Fibroblast of skin of abdomen (primary cell): ENCODE measurements at places on chromosomes 7 and 10.
A peak's percentile ranks its signal among the peaks of the same experiment; 100 is the strongest.

DNA sequence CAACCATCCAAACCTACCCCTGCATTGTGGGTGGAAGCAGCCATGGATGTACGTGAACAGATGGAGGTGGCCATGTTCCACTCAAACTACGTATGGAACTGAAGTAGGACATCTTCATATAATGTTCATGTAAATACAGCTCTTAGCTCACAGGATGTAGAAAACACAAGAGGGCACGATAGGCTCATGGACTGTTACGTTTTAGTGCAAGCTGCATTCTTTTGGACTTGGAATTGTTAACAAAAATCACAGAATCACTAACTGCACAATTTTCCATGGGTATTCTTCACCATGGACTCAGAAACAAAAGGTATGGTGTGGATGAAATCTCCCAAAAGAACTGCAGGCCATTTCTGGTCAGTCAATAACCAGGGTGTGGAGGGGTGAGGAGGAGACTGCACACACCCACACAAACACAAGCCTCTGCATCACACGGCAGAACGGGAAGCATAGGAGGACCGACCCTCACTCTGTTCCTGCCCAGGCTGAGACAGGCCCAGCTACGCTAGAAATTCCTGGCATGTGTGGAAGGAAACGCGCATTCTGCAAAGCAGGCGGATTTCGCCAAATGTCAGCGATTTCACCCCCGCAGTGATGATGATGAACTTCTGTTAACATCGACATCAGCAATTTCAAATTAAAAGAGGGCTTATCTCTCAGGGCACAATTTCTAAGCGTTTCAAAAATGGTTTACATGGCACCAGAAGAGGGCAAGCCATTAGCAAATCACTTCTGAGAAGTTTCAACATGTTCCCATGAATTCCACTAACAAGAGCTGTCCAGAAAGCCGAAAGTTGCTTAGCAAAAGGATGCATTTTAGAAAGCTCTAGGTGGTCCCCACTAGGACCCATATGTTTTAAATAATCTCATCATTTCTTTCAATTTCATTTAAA is 149.0 kb downstream of the TNS3 start:
- no peak for DNase-seq

DNA sequence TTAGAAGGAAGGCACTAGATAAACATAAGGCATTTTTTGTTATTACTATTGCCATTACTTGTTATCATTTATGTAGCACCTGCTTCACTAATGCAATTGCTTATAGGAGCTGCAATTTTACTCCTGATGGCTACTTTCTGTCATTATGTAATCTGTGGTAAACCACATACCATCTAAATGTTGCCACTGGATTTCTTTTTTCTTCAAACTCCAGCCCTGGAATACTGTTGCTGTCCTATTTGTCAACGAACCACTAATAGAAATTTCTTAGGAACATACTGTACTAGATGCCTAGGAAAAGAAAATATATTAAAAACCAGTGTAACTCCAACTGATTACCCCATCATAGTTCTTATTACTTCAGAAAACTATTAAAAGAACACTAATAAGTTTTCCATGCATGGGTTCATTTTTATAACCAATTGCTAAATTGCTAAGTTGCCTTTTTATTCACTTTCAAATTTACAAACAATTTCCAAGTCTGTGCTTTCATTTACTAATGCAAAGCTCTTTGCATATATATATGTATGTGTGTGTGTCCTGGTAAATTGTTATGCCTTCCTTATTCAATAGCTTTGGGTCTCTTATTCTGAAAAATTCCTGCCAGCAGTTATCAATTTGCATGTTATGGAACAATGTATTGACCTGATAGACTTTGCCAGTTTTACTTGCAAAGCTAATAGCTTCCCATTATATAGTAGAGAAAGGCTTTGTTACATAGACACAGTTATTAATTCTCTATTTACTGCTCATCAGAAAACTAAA is 287.4 kb downstream of the EXOC4 start:
- DNase-seq: no peak

DNA sequence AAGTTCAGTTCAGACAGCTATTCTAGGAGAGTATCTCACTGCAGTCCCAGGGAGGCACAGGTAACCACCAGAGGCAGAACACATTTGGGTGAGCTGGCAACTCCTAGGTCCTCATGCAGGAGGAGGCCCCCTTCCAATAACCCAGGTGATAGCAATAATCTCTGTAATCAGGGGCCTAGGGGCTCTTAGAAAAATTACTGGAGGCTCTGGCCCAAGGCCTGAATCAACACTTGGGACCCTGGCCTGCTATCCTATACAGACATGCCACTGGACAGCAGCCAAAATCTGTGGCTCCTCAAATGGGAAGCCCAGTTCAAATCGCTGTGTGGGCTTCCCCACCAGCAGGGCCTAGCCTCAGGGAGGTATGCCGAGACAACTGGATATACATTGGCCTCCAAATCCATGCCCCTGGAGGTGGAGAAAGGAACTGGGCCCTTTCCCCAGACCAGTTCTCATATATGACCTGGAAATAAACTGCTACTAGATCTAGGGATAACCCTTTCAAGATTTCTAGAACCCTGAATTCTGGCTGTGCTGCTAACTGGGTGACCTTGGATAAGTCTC is 1.6 kb downstream of the AVPI1 start:
- peak; percentile 15 for DNase-seq

- no peak for DNase-seq
Observed at GRCh38 chr10:21264271-21264670, 261.2 kb downstream of the SKIDA1 start.

DNA sequence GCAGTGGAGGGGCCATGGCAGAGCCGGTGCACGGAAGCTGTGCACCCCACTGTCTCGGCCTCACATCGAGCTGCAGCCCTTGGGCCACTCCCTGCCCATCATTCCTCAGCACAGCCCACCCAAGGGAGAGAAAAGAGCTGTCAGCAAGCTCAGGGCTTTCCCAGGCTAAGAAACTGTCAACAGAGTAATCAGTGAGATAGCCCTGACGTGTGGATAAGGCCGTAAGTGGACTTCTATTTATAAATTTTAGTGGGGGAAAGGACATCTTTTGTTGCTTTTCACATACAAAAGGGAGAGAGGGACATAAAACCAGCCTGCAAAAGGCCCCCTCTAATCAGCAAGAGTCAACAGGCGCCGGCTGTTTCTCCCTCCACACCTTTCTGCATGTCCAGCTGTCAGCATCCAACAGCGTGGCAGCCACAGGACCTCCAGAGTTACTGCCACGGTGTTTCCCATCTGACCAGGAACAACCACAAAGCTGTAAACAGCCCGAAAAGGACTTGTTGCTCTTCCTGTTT is 56.8 kb upstream of the DDC start:
- no peak for DNase-seq
